LoVo (cell line): ENCODE measurements at places on chromosomes 4 and X.

GRCh38 chr4:110737931-110738330 lies 115.1 kb upstream of the PITX2 start:
- DNase-seq = no peak

DNA sequence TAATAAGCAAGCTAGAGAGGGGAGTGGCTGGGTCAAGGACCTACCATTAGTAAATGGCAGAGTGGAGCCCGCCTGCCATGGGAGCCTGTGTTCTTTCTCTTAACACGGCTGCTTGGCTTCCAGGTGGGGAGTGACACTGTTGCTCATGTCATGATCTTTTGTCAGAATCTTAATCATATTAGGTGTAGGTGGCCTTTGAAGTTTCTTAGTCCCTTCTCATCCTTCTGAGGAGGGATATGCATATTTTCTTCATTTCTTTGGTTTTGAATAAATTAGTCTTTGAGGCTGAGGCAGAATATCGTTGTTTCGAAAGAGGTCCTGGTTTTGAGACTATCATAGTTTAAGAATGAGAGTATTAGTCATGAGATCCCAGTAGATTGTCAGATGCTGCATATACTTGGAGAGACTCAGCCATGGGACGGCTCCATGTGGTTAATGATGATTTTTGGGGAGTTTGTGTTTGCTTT lies 28.9 kb downstream of the SNX25 start:
- no peak for DNase-seq

- DNase-seq = no peak
These were observed 673.2 kb upstream of the MAGEB2 start for GRCh38 chrX:29542152-29542551.

DNA sequence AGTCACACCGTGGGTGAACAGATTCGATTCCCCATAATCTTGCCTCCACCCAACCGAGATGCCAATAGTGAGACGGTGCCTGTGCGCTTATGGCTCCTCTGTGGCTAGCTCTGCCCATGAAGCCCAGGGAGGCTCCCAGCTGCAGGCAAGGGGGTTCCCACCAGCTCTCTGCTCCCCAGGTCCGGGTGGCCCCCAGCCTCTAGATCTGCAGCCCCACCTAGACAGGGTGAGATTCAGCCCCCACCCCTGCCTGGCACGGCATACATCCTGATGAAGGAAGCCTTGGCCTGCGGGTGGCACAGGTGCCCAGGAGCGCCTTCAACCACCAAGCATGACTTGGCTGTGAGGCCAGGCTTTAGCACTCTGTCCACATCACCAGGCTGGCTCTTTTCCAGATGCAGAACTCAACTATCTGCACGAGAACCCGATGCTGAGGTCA lies 40.6 kb downstream of the WDR1 start:
- no peak for DNase-seq

- no peak for DNase-seq
These were observed 89.7 kb upstream of the NDP start for GRCh38 chrX:44062840-44063239.

DNA sequence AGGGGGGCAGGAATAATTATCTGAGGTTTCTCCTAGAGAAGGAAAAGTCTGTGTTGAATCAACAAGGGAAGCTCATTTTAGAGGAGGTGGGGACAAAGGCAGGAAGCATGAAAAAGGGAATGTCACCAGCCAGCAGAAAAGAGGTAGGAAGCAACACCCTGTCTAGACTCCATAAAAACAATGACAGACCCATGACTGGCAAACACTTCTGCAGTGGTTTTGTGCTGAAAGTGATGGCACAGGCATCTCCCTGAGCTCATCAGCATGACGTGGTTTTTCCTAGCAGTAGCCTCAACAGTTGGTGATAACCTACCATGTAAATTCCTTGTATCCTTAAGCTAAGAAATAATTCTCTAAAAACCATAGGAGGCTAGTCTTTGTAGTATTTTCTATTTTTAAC lies 110.7 kb upstream of the GALNT7 start:
- no peak for DNase-seq

DNA sequence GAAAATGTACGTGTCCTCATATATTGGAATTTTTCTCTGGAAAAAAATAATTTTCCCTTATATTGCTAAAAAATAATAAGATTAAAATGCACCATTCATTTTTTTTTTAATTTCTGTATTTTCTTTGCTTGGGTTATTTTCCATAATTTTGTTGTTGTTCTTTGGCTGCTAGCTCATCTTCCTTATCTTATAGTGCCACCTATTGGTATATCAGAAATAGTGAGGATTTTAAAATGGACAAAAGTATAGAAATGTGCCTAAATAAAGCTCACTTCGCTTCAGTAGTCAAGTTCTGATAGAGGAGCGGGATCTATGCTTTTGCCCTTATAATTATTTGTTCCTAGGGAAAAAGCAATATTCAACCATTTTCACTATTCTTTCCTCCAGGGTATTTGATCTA lies 134.8 kb downstream of the NAP1L3 start:
- DNase-seq = peak; percentile 2

GRCh38 chrX:145405012-145405411 lies 157.7 kb downstream of the SPANXN1 start:
- peak; percentile 3 for DNase-seq

- no peak for DNase-seq
These were observed 359 bp upstream of the GAB3 start for GRCh38 chrX:154751203-154751668.

DNA sequence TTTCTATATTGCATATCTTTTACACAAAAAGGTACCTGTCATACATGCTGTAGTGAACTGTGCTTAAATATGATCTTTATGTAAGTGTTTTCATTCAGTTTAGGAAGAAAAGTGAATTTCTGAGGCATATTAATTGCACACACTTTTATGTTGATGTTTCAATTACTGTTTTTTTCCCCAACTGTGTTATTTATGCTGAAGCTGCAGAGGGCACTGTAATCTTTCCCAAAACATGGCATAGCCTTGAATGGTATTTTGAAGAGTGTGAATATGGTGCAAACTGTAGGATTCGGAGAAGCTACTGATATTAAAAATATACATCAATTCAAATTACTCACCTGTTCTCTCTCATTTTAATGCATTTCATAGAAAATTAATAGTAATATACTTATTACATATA lies 6.0 kb upstream of the CENPE start:
- peak; percentile 15 for DNase-seq

DNA sequence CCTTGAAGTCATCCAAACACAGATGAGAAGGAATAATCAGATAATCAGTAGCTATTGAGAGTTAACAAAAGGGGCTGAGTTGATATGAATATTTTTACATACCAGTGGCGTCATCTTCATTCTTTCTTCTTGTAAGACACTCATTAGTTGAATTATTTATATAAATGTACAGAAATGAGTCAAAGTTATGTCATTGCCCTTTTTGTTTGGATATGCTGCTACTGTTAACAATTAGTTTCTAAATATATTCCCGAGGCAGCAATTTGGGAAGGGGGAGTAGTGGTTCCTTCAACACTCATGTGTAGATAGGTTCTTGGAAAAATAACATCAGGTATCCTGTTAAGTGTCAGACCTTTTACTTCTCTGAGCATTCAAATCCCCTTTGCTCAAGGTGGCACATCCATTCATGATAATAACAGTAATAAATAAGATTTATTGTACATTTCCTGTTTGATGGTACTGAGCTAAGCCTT lies 436.6 kb downstream of the SPRY1 start:
- no peak for DNase-seq

DNA sequence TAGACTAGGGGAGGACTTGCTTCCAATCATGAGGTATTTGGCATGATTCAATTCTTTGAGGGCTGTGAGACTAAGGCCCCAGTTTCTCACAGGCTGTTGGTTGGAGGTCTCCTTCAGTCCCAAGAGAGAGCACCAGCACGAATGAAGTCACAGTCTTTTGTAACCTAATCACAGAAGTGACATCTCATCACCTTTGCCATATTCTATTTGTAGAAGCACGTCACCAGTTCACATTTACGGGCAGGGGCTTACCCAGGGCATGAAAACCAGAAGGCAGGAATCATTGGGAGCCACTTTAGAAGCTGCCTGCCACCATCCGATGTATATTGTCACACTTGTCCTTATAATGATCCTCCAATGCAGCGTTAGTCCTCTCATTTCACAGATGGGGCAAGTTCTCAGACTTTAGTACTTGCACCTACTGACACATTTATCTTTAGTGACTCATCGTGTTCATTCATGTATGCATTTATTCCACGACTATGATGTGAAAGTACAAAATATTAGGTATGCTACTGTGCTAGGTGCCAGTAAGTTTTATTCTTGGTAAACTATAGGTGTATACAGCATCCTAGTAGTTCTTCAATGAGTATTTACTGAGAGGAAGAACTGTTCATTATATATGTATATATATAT lies 163.8 kb upstream of the PGRMC2 start:
- DNase-seq = no peak

GRCh38 chr4:144489831-144490230 lies 156.1 kb upstream of the HHIP start:
- DNase-seq = no peak

DNA sequence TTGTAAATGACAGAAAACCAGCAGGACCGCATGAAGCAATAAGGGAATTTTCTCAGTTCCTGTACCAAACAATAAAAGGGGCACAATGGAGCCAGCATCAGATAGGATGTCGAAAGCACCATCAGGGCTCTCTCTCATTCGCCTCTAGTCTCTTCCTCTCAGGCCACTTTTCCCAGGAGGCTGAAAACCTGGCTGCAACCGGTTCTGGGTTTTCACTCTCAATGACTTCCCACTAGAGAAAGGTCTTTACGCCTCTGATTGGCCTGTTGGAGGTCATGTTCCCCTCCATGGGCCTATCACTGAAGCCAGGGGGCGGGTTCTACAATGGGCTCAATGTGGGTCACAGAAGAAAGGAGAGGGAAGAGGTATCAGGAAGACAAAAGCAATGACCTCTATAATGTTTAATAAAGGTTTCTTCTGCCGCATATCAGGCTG lies 29.3 kb downstream of the ZNF827 start:
- peak; percentile 59 for DNase-seq

DNA sequence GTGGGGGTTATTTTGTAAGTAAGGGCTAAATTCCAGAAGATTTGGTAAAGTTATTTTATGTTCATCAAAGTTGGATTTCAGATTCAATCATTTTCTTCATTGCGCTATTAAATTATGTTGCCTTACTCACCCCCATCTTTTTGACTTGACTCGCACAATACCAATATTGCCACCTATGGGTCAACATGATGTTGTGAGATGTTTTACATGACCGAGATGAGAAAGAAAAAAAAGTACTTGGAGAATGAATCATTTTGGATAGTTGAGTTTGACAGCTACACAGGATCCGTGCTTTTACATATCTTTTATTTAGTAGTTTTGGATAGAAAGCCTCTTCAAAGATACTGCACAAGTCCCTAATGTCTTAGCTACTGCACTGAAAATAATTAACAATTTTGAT lies 224.2 kb upstream of the EMCN start:
- DNase-seq = peak; percentile 27

- DNase-seq = no peak
These were observed 89.1 kb downstream of the AASDH start for GRCh38 chr4:56298236-56298635.

- no peak for DNase-seq
These were observed 34.0 kb upstream of the ARSH start for GRCh38 chrX:2972391-2972790.

DNA sequence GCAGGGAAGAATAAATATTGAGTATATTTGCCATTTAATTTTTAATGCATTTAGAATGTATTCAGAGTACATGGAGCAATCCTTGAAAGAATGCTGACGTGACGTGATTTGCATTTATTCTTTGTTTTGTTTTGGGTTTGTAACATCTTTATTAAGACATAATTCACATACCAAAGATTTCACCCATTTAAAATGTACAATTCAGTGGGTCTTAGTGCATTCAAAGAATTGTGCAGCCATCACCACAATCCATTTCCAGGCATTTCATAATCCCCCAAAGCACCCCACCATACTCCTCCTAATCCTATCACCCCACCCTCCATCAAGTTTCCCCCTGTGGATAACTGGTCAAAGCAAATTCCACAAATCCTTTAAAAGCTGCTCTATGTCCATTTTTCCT lies 87.4 kb downstream of the FAM9B start:
- DNase-seq = no peak

- peak; percentile 61 for DNase-seq
These were observed 11.3 kb downstream of the PNCK start for GRCh38 chrX:153662266-153662665.

DNA sequence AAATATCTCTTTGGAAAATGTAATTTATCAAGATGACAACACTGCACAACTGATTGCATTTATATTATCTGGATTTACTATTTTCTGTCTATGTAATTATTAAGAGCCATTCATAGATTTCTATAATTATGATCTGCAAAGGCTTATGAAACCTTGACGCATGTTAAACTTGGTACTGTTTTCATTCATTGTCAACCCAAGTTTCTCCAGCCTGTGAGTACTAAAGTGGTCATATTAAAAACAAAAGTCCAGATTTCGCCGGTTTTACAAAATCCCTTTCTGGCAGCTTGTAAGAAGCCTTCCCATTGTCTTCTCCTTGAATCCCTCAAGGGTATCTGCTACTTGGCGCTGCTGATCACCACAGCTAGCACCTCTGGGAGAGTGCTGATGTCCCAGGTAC lies 19.7 kb upstream of the GRPR start:
- DNase-seq = no peak

GRCh38 chr4:126890383-126890782 lies 742.4 kb upstream of the INTU start:
- no peak for DNase-seq

DNA sequence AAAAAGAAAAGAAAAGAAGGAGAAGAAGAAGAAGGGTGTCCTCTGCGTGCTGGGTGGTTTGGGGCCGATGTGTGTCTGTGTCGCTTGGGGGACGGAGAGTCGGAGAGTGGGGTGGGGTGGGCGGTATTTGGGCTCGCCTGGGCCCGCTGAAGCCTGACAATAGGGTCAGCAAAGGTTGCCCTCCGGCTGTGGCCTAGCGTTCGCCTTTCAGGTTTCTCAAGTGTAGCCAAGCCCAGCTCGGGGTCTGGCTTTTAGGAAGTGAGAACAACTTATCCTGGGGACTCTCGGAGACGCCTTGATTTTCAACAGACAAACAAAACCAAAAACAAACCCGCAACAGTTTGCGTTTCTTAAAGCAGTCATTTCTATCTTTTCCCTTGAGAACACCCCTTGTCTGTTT lies 4.1 kb upstream of the SOX3 start:
- no peak for DNase-seq

- no peak for DNase-seq
These were observed 28.1 kb downstream of the DCAF8L1 start for GRCh38 chrX:27953171-27953570.

GRCh38 chr4:105154576-105154975 lies 7.9 kb downstream of the TET2 start:
- DNase-seq = peak; percentile 9

DNA sequence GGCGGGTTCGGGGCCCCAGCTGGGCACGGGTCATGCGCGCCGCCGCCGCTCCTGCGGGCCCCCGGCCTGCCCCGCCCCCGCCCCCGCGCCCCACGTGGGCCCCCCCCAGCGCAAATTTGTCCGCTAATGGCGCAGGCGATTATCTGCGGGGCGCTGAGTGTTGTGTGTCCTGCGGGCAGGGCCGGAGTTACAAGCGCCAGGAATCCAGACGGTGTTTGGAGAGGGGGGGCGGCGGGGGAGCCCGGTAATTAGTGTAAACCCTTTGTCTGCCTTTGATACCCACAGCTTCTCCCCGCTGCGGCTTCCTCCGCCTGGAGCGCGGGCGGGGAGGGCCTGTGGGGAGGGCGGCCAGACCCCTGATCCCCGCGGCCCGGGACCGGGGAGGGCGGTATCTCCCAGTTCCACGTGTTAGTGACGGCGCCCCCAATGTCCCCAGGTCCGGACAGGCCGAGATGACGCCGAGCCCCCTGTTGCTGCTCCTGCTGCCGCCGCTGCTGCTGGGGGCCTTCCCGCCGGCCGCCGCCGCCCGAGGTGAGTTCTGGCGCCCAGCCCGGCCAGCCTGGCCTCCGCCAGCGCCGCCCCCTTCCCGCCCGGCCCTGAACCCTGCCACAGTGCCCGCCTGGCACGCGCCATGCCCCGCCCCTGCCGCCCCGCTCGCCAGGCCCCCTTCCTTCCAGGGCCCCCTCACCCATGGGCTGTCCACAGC lies 761 bp downstream of the FGFRL1 start:
- DNase-seq = no peak
